ENCODE measurements at places on chromosomes 7 and 10.
A peak's percentile ranks its signal among the peaks of the same experiment; 100 is the strongest.

DNA sequence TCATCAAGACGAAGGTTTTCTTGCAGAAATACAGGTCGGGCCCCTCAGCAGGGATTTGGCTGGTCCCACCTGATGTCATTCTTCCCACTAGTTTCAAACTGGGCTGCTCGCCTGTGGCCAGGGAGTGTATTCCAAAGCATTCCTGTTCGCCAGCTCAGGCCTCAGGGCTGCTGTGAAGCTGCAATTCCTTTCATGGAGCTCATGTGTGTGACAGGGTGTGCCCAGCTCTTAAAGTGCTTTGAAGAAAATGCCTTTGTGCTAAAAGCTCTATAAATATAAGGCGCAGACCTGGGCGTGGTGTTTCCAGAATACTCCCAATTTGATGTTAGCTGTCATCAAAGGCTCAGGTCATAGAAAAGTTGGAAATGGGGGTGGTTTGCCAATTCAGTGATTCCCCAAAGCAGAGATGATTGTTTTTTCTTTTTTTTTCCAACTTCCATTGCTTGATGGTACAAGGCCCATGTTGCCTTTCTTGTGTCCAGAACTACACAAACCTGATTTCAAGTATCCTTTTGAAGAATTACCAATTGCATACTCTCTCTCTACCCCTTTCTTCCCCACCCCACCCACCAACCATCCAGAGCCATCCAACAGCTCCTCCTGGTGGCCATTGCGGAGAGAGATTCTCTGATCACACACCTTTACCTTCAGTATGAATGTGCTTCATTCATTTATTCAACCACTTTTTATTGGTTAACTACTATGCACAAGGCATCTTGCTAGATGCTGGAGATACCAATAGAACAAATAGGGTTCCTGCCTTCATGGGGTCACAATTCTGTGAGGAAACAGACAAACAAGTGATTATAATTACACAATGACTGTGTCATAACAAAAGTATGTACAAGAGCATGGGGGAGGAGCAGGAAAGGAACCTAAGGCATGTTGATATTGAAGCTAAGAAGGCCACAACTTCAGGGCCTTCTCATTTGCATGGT, 297.3 kb upstream of the LYZL1 start:
- DNase-seq: peak; percentile 34

DNA sequence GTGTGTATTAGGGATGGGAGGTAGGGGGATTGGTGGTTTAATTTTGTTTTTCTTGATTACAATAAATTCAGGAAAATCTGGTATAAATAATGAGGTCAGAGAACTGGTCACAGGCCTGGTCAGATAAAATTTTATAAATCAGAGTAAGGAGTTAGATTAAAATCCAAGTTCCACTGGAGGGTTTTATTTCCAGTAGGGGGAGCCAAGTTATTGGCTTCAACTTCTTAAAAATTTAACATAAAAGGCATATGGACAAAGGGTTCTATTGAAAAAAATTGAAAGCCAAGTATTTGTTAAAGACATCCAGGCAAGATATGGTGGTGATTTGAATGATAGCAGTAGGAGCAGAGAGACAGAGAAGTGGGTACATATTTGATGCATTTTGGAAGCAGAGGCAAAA, 763.3 kb downstream of the SORCS1 start:
- no peak for DNase-seq

DNA sequence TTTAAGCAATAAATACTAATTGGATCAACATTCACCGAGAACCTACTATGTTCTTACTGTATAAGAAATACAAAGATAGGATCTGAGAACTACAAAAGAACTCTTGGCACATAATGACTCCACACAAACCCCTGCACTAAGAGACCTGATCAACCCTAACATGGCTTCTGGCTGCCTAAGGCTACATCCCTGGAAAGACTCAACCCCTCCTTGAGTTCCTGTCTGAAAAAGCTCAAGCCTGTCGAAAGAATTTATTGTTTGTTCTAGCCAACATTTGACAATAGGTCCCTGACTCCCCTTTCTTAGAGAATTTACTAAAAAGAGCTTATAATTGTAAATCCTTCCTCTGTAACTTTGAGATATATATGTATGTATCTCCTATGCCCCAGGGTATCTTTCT, 125.3 kb upstream of the SGCE start:
- no peak for DNase-seq

GRCh38 chr10:14370894-14371293, 40.2 kb upstream of the FRMD4A start:
- DNase-seq: no peak

GRCh38 chr10:114632869-114633715, 25.0 kb downstream of the ABLIM1 start:
- peak; percentile 73 for DNase-seq

- no peak for DNase-seq
These were observed 418.9 kb downstream of the MDFIC start for GRCh38 chr7:115340828-115341227.

DNA sequence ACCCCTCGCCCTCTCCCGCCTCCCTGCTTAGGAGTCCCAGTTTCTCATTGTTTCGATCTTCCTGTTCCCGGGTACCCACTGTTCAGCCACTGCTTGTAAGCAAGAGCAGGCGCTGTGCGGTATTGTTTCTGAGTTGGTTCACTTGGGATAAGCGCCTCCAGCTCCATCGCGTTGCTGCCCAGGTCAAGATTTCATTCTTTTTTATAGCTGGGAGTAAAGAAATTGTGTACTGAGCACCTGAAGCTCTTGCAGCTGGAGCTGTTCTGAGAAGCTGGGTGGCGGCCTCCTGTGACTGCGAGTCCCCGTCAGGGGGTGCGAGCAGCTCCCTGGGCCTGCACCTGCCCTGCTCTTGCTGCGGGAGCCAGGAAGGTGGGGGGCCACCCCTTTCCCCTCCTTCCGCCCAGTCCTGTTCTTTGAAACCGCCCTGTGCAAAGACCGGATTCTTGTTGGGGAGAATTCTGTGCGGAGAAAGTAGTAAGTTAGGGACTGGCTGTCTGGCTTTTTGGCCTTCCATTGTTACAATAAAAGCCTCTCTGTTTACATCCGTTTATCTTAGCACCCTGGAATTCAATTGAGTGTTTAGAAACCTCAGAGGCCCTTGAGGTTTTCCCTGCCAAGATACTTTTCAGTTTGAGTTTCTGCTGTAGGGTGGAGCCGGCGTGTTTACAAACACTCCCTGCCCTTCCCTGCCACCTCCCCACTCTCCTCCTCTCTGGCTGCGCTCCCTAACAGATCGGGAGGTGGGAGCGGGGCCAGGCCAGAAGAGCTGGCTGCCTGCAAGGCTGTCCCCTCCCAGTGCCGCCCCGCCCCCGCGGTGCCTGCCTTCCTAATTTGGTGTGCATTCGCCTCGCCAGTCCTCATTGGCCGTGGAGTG, 30.8 kb upstream of the AP5Z1 start:
- DNase-seq: peak; percentile 92
